ENCODE measurements at places on chromosomes 2 and 18. TPM values are rescaled to one million over a fixed set of nuclear protein-coding genes. Genes with fewer than 3 reads are reported as not detected.

CSRNP3 gene
- total RNA-seq, result not detected

DNA sequence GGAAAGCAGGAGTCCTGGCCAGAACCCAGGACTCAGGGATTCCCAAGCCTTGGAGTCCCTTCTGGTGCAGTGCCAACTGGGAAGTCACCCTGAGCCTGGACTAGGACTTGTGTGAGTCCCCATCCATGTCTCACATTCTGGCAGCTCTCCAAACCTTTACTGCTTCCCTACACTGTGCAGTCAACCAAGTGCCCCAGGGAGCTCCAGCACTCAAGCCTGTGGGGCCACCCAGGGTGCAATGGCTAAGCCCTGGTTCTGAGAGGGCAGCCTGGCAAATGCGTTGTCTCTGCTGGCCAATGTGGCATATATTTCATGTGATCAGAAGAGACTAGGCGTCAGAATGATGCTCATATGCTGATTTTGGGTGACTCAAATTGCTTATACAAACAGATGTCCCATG, 223.4 kb downstream of the SP3 start:
- DNase-seq, result no peak

GRCh38 chr2:231713730-231714638, 5.7 kb downstream of the PTMA start:
- DNase-seq, result no peak

GRCh38 chr2:239625971-239626734, 225.3 kb upstream of the HDAC4 start:
- no peak for DNase-seq

KCNJ3 gene
- 0.21 TPM for total RNA-seq

DNA sequence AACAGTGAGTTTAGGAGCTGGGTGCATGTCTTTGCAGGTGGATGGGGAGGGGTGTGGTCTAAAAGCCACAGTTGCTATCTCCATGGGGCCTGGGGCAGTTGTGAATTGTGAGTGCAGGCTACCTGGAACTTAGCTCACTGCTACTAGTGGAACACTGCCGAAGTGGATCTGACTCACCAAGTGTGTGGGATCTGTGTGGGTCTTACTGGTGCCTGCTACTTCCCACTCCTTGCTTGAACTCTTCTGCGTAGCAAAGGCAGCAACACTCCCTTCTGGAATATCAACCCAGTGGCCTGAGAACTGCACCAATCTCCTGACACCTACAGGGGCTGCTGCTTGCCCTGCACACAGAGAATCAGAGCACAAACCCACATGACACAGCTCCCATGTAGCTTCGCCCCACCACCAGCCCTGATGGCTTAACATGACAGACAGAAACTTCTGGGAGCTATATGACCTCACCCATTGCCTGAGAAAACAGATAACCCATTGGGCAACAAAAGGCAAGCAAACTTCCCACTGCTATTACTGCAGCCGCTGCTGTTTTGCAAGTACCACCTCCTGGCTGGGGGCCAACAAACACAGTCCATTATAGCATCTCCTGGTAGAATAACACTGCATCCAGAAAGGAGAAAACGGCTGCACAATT, 455.1 kb upstream of the DDX18 start:
- DNase-seq, result no peak

UGT1A8 gene
- total RNA-seq, result 0.15 TPM

GRCh38 chr2:171652416-171652785, 34.9 kb upstream of the DYNC1I2 start:
- DNase-seq, result no peak

- DNase-seq, result no peak
Measured at GRCh38 chr18:40365526-40365925, 1589.5 kb upstream of the PIK3C3 start.

DNA sequence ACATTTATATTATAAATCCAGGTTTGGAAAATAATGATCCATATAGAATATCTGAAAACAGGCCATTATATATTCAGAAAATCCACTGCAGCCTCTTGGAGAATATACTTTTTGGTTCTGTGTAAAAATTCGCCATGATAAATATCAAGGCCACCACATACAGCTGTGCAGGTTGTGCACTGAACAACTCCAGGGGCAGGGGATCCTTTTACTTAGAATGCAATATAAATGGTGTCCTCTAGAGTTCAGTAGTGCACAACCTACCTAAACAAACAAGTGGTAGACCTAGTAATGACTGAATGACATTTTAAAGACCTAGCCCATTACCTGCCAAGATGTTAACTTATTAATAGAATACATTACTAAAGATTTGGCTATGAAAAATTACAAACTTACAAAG, 22.4 kb downstream of the MOGAT1 start:
- DNase-seq, result no peak

GRCh38 chr2:30332791-30333453, 101.6 kb downstream of the LBH start:
- no peak for DNase-seq

- DNase-seq, result no peak
Measured at GRCh38 chr2:215684448-215685237, 248.8 kb upstream of the FN1 start.

DTNA gene
- 0.77 TPM for total RNA-seq

DNA sequence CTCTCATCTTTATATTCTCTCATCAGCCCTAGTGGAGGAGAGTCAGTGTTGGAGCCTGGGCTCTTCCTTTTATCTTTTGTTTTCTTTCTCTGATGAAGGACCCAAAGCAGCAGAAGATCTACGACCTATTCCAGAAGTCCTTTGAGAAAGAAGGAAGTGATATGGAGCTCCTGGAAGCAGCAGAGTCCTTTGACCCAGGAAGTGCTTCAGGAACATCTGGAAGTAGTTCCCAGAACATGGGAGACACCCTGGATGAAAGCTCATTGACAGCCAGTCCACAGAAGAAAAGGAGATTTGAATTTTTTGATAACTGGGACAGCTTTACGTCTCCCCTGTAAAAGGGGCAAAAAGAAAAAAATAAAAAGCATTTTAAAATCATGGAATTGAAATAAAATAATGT, 16.0 kb upstream of the RPL37A start:
- DNase-seq, result no peak

DNA sequence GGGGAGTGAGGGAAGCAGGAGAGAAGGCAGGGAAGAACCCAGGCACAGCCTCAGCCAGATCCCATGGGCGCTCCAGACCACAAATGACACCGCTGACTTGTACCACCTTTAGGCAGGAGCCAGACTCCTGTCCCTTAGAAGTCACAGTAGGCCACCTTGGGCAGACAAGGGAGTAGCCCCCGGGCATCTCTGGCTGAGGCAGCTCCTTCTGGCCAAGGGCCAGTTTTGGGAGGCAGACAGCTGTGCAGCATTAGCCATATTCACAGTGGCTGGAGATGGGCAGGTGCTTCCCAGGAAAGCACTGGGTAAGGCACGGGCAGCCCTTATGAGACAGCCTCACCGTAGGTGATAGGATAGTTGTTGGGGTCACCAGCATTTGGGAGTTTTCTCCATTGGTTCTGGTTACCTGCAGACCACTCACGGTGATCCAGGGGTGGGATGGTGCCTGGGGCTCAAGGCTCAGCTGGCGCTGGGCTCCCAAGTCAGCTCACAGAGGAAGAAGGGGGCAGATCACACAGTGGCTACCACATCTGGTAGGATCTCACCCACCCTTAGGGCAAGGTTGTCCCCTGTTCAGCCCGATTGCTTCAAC, 2.1 kb downstream of the ASTL start:
- DNase-seq, result no peak

- DNase-seq, result no peak
Measured at GRCh38 chr2:42325609-42326008, 35.4 kb downstream of the COX7A2L start.

GNAL gene
- total RNA-seq, result 0.44 TPM

MARS2 gene
- 8.7 TPM for total RNA-seq

GRCh38 chr2:157170299-157170698, 87.2 kb upstream of the GALNT5 start:
- DNase-seq, result no peak
